ENCODE measurements at places on chromosomes 4 and X. TPM values are rescaled to one million over a fixed set of nuclear protein-coding genes. Genes with fewer than 3 reads are reported as not detected.

HELT gene
- not detected for total RNA-seq

NOCT gene
- total RNA-seq, result 5.4 TPM

CENPU gene
- 3.3 TPM for total RNA-seq

DNA sequence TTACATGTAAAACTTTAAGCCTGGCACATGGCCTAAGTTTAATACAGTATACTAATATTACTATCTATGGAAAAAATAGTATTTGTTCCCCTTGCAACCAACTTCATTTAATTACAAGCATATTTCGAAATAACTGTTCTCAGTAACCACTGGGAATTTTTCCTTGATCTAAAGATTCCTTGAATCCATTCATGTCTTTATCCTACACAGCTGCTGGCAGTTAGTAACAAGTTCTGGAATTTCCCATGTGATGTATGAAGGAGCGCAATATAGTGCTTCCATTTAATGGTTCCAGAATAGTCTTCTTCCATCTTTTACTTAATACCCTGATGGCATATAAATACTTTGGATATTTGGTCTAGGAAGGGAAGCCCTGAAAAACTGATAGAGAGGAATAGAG, 136.5 kb downstream of the AASDH start:
- no peak for DNase-seq

DNA sequence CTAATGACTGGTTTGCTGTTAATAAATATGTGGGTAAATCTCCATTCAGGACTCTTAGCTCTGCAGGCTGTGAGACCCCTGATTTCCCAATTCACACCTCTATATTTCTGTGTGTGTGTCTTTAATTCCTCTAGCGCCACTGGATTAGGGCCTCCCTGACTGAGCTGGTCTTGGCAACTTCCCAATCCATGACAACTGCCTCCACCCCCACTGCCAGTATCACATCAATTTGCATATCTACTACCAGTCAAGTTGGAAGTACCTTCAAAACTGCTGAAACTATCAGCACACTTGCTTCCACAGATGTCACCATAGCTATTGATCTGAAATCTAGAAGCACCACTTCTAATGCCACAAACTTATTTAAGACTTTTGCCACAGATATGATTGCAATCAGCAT, 27.6 kb downstream of the OPRPN start:
- DNase-seq, result no peak

GRCh38 chrX:81202456-81202819, 536 bp downstream of the SH3BGRL start:
- DNase-seq, result no peak

SPARCL1 gene
- total RNA-seq, result 119 TPM

Measured in Peyer's patch (tissue), 4 donors.